ENCODE measurements at places on chromosomes 13 and 19.

DNA sequence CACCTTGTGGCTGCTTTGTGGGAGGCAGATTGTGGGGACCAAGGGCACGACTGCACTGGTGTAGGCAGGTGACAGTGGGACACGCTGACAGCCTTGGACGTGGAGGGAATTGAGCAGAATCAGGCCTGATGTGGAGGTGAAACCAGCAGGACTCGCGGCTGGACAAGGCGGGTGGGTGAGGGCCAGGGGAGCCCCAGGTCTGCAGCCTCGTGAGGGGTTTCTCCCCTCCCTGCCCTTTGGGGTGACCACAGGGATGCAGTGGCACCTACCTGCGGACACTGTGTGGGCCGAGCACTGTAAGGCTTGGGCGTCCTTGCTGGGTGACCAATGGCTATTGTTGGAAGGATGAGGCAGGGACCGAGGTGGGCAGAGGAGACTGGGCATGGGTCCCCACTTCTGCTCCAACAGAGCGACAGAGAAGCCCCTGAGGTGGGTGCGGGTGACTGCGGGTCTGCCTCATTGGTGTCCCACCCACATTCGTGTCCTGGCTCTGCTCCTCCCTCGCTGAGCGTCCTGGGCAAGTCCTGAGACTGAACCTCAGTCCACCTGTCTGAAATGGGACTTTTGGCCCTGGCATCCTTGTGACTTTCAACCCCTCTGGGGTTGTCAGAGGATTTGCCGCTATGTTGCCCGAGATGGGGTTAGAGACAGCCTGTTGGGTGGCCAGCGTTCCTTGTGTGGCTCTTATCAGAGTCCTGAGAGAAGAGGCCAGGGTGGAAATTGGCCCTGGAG, 30.5 kb downstream of the DNM2 start:
- no peak for DNase-seq

- no peak for DNase-seq
Measured at GRCh38 chr13:38372820-38373383, 23.3 kb downstream of the UFM1 start.

DNA sequence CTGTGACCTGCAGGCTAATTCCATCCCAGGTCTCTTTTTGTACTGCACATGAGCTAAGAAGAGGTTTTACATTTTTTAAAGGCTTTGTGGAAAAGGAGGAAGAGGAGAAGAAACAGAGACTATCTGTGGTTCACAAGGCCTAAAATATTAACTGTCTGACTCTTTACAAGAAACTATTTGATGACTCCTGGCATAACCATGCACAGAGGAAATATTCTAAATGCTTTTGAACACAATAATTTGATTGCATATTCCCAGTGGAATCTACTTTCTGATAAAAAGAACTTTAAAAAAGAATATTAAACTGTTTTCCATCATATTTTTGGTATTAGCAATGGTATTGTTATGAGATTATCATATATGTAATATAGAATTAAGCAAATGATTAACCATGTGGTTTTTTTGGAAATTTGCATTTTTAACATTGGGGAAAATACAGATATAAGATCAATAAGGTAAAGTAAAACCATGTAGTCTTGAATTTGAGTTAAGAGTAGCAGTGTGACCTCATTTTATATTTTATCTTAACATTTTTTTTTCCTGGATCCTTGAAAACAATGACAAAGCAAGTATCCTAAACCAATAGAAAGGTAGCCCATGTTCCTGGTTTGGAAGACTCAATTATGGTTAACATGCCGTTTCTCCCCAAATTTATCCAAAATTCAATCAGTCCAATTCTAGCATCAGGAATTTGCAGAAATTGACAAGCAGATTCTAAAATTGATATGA, 251.0 kb downstream of the UQCRFS1 start:
- DNase-seq: no peak

DNA sequence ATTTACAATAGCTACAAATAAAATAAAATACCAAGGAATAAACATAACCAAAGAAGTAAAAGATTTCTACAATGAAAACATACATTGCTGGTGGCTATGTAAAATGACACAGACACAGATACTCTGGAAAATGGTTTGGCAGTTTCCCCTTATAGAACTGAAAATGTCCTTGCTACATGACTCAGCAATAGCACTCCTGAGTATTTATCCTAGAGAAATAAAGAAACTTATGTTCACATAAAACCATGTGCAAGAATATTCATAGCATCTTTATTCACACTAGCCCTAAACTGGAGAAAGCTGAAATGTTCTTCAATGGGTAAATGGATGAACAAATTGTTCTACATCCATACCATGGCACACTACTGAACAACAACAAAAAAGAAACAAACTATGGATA, 100.2 kb upstream of the RFC3 start:
- DNase-seq: no peak

- no peak for DNase-seq
Measured at GRCh38 chr13:106601489-106601888, 33.6 kb upstream of the ARGLU1 start.

GRCh38 chr19:10418485-10419199, 1.7 kb upstream of the PDE4A start:
- DNase-seq: no peak

DNA sequence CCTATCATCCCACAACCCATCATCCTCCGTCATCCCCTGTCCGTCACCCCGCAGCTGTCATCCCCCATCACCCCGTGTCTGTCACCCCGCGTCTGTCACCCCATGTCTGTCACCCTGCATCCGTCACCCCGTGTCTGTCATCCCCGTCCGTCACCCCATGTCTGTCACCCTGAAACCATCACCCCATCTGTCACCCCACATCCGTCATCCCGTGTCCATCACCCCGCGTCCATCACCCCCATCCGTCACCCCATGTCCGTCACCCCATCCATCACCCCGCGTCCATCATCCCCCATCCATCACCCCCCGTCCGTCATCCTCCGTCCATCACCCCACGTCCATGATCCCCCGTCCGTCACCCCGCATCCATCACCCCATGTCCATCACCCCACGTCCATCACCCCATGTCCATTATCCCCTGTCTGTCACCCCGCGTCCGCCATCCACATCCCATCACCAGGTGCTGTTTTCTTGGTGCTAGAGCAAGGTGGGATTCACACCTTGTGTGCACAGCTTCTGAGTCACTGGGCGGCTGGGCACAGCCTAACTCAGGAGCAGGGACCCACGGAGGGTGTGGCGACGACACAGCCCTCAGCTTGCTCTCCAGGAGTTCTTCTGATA, 24.2 kb downstream of the RASA3 start:
- DNase-seq: no peak

Measured in stimulated activated CD8-positive, alpha-beta memory T cell treated with anti-CD3 and anti-CD28 coated beads, Interleukin-7, amount 100 ng/mL, for 48 hours (primary cell).